ENCODE measurements at places on chromosomes 16 and 17.
A peak's percentile ranks its signal among the peaks of the same experiment; 100 is the strongest.

- DNase-seq = no peak
Observed at GRCh38 chr16:73878611-73879010, 418.0 kb upstream of the PSMD7 start.

DNA sequence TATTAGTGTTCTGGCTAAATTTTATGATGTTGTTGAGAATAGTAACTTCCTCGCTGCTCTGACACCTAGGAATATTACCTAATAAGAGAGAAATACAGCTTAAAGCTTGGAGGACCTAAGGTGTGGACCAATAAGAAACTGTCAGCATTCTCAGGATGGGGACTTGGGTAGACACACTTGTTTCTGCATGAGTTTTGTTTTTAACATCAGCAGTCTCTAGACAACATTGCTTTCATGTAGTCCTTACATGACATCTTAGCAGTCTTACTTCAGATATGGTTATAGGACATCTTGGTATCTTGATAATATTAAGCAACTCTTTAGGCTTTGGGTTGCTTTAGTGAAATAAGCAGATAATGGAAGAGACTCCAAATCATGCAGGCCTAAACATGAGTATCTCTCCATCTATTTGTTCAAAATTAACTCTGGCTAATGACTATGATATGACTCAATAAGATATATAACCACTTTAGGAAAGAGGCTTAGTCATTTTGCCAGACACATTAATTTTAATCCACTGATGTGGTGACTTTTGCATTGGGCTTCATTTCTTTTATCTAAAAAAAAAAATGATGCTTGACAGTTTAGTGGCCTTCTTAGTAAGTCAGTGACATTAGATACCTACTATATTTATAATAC lies 84.5 kb downstream of the WNT3 start:
- no peak for DNase-seq

DNA sequence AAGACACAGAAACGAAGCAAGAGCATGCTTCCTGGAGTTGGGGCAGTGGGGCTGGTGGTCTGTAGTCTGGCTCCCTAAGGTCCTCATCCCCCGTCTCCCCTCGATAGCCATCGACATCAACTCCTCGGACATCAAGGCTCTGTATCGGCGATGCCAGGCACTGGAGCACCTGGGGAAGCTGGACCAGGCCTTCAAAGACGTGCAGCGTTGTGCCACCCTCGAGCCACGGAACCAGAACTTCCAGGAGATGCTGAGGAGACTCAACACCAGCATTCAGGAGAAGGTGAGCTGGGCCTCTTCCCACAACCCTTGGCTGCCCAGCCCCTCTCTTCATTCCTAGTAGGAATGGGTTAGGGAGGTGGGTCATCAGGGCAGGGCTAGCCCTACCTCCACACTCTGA lies 2.3 kb downstream of the UNC45B start:
- DNase-seq = no peak

GRCh38 chr17:66724581-66725341 lies 110.2 kb upstream of the CACNG5 start:
- no peak for DNase-seq

- DNase-seq = no peak
Observed at GRCh38 chr16:49596648-49597291, 223.2 kb downstream of the C16orf78 start.

DNA sequence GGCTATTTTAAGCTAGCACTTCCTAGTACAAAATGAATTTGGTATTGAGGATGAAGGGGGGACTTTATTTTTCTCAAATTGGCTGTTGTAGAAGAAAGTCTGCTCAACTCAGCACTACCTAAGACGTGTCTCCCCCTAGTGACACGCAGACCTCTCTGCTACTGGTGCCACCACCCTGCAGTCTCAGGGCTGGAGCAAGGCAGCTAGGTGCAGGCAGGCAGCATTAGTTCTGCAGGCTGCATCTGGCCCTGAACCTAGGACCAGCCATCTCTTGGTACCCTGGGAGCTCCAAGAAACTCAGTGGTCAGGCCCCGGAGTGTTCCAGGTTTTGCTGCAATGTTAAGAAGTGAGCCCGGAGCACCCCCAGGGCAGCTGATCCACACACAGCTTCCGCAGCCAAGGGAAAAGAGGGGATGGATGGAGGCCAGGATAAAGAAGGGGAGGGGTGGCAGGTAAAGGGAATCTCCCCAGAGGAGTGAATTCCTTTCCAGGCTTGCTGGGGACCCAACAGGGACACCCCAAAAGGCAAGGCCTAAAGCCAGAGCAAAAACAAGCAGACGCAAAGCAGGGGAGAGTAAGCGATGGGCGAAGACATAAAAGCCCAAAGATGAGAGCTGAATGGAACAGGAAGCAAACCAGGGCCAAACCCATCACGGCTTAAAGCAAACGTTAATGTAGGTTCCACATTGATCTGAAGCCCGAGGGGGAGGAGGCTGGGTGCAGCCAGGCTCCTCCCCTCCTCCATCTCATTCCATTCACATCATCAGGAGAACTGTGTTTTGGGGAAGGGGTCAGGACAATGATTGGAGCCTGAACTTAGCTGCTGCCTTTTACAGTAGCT lies 200.5 kb downstream of the ZFHX3 start:
- DNase-seq = no peak

DNA sequence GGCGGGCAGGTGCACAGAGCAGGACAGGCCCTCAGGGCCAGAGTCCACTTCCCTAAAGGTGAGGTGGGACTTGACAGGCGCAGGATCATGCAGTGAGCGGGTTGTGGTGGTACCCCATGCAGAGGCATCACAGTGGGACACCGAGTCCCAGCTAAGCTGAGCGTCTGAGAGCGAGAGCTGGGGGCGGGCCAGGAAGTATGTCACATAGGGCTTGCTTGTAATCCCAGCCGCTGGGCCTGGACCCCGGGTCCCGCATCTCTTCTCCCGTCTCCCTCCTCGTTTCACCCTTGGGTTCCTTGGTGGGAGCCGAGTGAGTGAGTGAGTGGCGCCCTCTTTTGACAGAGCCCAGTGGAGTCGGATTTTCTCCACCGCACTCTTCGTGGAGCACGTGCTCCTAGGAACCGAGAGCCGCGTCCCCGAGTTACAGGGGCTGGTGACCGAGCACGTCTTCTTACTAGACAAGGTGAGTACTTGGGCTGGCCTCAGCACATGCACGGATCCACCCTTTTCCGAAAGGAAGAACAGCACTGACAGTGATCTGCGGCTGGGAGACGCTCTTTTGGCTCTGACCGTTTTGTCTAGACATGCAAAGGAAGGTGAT lies 50.8 kb upstream of the ENDOV start:
- DNase-seq = no peak

DNA sequence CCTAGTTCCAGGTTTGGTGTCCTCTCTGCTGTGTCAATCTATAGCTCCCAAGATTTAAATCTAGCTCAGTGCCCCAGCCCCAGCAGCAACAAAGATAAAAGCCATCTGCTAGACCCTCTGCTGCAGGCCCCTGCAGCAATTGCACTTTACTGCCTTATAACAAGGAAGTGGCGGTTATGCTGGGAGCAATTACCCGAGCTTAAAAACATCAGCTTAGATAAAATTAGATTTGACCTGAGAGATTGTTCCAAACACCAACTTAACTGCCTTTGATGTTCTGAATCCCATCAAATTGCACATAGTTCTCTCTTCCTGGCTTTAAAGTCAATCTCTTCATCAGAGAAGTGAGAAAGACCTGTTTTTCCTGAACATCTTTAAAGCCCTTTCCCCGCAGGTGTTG lies 62.4 kb upstream of the SHISA6 start:
- no peak for DNase-seq

DNA sequence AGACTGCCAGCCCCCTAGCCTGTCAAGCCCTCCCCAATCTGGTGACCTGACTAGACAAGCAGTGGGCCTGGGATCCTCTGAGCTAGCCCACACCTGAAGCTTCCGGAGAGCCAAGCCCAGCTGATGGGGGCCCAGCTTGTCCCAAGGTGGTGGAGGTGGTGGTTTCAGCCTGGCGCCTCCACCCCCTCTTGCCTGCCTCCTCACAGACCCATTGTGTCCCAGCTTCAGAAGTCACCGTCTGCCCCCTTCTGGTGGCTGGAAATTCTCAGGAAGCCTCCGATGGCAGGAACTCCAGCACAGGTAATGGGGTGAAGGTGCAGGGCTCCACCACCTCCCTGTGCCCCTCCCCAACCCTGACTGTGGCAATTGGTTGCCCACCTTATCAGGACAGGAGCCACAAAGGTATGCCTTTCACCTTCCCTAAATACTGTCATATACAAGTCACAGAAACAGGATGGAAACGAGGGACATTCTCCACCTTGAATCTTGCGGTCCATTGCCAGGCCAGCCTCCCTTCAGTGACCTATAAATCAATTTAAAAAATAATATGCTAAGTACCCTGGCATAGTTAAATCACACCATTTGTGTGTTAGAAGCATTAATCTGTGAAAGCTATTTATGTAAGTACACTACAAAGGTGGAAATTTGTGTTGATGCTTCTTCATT lies 66.0 kb upstream of the ZNF423 start:
- no peak for DNase-seq

GRCh38 chr17:81405411-81405872 lies 10.2 kb downstream of the BAHCC1 start:
- DNase-seq = no peak

DNA sequence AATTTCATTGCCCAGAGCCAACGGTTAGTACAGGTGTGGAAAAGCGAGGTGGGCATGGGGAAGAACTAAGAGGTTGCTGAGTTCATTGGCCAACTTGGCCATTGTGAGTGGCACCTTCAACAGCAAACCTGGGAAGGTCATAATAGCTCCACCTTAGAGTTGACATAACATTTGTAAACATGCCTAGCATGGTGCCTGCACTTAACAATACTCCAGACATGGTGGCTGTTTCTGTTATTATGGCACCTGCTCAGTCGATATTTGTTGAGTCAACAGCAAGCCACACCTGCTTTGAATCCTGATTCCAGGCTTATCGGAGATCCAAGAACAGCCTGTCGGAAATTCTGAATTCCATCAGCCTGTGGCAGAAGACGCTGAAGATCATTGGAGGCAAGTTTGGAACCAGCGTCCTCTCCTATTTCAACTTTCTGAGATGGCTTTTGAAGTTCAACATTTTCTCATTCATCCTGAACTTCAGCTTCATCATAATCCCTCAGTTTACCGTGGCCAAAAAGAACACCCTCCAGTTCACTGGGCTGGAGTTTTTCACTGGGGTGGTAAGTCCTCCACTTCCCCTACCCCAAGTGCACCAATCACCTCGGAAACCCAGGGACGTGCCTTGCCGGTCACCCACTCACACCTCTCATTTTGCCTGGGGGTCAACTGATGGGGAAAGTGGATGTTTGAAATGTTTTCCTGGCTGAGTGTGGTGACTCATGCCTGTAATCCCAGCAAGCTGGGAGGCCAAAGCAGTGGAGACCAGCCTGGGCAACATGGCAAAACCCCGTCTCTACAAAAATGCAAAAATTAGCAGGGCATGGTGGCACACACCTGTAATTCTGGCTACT lies 46.0 kb downstream of the TMC5 start:
- no peak for DNase-seq

- peak; percentile 55 for DNase-seq
Observed at GRCh38 chr16:86093801-86094750, 195.1 kb downstream of the IRF8 start.

- no peak for DNase-seq
Observed at GRCh38 chr16:80120899-80121521, 419.8 kb upstream of the DYNLRB2 start.

DNA sequence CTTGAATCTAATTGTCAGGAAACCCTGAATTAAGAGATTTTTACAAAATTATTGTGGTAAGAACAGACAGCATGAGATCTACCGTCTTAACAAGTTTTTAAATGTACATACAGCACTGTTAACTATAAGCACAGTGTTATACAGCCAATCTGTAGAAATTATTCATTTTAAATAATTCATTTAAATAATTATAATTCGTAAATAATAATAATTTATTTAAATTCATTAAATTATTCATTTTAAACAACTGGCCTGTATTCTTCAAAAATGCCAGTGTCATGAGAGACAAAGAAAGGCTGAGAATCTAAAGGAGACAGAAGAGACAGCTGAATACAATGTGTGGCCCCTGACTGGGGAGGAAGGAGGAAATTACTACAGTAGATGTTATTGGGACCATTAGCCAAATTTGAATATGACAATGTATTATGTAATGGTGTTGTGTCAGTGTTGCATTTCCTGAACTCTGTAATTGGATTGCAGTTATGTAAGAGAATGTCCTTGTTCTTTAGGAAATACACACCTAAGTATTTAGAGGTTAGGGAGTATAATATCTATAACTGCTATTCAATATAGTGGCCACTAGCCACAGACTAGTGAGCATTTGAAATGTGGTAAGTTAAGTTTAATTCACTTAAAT lies 2.3 kb downstream of the RSAD1 start:
- no peak for DNase-seq

DNA sequence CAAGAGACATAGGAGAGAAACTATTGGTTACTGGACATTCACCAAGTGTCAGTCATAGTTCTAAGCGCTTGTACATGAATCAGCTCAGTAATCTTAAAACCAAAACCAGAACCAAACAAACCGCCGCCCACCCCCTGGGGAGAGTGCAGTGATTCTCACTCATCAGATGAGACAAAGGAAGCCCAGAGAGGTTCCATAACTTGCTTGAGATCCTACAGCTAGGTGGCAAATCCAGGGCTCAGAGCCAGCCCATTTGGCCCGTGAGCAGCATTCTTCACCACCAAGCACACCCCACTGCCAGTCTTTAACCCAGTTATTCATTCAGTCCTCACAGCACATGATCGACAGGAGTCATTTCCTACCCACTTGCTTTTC lies 37.2 kb upstream of the RGS9 start:
- peak; percentile 70 for DNase-seq

DNA sequence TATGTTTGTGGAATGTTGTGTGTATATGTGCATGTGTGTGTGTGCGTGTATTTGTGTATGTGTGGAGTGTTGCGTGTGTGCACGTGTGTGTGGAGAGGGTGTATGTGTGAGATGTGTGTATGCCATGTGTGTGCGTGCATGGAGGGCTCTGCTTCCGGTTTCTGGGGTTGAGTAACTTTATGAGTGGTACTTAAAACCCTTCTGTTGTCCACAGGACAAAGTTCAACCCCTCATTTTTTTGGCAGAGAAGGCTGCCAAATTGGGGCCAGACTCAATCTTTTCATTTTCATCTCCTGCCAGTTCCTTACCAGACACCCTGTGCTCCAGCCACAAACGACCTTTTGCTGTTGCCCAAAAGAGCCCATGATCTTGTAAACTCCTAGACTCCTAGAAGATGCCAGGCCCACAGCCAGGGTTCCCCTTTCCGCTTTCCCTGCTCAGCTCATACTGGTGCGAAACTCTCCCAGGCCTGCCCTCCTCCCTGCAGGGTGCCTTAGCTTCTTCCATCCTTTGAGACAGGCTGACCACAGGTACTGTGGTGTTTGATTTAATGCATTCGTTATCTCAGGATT lies 100.2 kb downstream of the CMIP start:
- peak; percentile 44 for DNase-seq

- no peak for DNase-seq
Observed at GRCh38 chr17:53996890-53997289, 174.2 kb downstream of the KIF2B start.

- DNase-seq = no peak
Observed at GRCh38 chr17:29163563-29163962, 16.6 kb downstream of the MYO18A start.

- peak; percentile 67 for DNase-seq
Observed at GRCh38 chr17:8161289-8162232, 1.2 kb downstream of the VAMP2 start.

DNA sequence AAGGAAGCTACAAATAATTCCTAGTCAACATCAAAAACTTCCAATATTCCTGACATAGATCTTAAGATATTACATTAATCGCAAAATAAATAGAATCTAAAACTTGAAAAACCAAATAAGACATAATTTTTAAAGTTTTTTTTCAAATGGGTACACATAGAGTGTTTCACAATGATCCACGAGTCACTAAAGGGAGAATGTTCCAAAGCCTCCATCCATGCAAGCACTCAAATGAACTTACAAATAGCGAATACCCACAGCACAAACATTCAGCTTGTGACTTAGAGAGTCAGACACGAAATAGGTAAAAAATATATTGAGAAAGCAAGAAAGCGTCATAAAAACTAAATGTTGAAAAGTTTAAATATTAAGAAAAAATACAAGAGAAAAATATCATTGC lies 65.7 kb downstream of the CEP112 start:
- no peak for DNase-seq
